ENCODE measurements at places on chromosomes 11 and 22.
A peak's percentile ranks its signal among the peaks of the same experiment; 100 is the strongest.

- no peak for DNase-seq
Observed at GRCh38 chr11:60887556-60887955, 18.8 kb downstream of the PRPF19 start.

- no peak for DNase-seq
Observed at GRCh38 chr11:13596611-13597326, 71.7 kb upstream of the FAR1 start.

DNA sequence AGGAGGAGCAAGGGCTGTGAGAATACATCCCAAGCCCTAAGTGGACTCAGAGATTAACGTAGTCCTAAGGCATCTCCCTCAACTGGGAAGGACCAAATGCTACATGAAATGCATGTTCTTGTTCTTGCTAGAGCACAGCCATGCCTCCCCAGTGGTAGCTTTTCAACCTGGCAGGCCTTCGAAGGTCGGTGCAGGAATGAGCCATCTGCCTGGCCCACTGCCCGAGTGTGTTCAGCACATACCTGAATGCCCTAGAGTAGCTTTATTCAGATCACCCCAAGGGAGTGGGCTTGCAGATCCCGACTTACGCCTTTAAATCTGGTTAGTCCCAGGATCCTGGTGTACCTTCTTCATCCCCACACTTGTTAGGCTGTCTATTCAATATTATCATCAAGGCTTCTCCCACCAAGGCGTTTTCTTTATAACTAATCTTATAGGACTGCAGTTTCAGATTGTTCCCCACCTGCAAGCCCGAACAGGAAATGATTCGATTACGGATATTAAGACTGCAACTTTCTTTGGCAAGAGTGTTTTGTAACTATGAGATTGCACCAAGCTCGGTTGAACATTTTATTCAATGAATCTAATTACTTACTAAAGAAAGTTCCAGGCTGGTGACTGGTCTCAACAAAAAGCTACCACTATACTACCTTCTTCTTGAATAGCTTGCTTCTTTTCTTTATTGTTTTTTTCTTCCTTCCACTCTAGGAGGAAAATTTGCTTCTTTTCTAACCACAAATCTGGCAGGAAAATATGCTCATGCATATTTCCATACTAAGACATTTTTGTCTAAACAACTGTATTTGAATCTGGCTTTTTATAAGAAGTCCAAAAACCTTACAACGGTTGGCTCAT is 115.6 kb downstream of the SGSM3 start:
- DNase-seq: no peak

DNA sequence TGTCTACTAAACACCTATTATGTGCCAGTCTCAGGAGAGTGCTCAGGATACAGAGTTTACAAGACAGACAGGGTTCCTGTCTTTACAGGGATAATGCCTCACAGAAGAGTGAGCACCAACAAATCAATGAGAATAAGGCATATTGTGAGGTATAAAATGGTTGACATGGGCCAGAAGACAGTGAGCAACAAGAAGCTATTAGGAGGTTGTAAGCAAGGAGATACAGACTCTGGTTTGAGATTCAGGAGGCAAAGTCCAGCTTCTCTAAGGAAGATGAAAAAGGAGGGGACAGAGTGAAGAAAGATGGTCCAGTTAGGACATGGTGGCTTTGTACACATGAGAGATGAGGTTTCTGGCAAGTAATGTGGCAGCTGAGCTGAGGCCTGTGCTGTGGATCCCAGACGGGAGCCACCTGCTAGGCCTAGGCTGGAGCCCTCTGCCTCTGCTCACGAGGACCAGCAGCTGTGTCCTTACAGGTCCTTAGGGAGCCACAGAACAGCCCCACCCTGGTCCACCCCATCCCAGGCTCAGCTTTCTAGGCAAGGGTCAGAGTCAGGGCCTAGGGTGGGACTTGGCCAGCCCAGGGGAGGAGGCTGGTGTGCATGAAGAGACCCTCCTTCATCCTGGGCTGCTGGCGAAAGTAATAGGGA is 110.5 kb downstream of the ZNF280B start:
- peak; percentile 90 for DNase-seq

GRCh38 chr11:29996016-29996415 is 20.8 kb downstream of the KCNA4 start:
- DNase-seq: no peak

GRCh38 chr11:68313574-68314202 is 1.3 kb downstream of the LRP5 start:
- no peak for DNase-seq

DNA sequence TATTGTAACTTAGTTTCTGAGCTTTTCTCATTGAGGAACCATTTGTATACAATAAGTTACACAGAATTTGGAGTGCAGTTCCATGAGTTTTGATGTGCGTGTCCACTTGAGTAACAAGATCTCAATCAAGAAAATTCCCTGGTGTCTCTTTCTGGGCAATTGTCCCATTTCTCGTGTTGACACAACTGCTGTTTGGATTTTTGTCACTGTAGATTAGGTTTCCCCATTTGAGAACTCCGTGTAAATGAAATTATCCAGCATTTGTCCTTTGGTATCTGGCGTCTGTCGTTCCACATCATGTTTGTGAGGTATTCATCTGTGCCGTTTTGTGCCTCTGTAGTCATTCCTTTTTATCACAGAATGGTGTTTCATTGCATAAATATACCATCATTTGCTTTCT is 547.0 kb downstream of the TBC1D22A start:
- DNase-seq: no peak
